ENCODE measurements at places on chromosomes 7 and 10. TPM values are rescaled to one million over a fixed set of nuclear protein-coding genes. Genes with fewer than 3 reads are reported as not detected.

The HOXA6 gene
- not detected for total RNA-seq

DNA sequence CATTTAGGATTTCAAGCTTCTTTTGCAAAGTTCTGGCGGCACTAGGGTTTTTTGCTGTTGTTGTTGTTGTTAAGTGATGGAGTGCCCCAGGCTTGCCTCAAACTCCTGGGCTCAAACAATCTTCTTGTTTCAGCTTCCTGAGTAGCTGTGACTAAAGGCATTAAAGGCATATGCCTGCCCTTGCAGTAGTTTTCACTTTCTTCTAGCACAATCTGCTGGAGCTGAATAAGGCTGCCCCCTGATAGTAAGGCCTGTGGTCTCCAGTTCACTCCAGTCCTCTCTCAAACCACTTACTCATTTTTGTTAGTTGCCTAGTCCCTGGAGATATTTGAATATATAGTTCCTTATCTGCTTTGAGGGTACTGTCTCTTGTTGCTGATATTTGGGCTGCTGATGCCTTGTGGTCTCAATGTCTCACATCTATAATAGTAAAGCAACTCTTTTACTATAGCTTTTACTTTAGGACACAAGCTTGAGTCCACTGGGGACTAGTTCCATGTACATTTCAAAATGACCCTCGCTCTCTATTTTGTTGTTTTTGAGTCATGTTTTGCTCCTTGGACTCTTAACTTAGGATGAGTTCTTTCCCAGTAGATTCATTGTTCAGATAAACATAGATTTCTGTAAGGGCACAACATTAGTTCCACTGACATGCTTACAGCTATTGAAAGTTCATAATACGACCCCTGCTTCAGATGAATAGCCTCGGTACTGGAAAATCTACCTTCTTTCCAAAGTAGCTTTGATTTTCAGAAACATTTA is 25.5 kb downstream of the PHF14 start:
- DNase-seq: no peak

- DNase-seq: no peak
These were observed 142.0 kb upstream of the PRKCQ start for GRCh38 chr10:6721964-6722615.

DNA sequence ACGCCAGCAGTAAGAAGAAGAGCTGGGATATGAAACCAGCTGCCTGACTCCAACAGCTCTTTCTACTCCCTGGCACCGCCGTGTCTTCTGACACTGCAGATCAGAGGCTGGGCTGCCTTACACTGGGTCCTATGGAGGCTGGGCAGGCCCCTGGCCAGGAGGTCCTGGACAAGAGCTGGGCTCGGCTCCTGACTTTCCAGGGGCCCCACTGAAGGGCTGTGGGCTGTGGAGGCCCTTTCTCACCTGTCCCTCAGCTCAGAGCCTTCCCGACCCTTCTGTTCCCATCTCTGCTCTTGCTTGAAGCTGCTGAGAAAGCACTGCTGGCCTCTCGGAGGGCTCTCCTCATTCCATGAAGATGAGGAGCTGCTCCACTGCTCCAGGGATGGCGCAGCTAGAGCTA is 85.9 kb upstream of the UNC5B start:
- DNase-seq: no peak
